ENCODE measurements at places on chromosomes 1 and 21.

GRCh38 chr1:236311040-236311439 lies 29.3 kb upstream of the ERO1B start:
- no peak for DNase-seq

DNA sequence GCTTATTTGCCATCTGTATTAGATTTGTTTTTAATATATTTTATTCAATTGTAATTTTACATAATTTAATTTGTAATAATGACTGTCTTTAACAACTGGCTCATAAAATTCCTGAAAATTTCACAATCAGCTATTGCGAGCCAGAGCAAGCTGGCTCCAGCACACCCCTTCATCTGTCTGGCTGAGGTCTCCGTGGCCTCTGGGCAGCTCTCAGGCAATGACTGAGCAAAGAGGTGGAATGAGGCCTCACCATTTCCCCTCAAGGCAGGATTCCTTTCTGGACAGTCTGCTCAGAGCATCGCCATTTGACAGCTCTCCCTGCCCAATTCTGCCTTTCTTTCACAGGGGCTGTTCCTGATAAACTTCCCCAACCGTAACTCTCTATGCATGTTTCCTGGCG lies 5.8 kb upstream of the KANK4 start:
- no peak for DNase-seq

GRCh38 chr1:65112811-65113210 lies 35.2 kb upstream of the AK4 start:
- no peak for DNase-seq

DNA sequence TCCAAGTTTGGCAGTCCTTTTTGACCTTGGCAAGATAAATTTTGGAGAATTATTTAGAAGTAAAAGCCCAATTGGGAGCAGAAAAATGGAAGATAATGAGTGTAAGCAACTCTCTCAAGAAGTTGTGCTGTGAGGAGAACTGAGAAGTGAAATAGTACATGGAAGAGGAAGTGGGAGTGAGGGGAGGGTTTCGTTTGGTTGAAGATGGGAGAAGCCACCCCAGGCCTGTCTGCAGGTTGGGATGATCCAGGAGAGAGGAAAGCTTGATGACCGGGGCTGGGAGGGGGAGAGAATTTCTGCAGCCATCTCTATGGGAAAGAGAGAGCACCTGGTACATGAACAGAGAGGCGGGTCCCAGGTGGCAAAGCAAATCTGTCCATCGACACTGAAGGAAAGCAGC lies 8.6 kb upstream of the RCAN1 start:
- no peak for DNase-seq

DNA sequence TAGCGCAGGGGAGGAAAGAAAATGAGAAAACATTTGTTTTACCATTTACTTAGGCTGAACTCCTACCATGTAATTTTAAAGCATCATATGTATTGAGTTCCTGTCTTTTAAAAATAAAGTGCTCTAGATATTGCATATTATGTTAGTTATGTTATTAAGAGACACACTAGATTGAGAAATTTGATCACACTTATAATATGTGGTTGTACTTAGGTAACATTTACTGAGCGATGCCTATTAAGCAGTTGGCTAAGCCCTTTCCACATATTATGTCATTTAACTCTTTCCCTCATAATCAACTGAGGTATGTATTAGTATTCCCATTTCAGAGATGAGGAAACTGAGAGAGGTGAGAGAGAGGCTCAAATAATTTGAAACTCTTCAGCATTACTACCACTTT lies 4.5 kb upstream of the LRRC8D start:
- no peak for DNase-seq

GRCh38 chr1:69524015-69524414 lies 43.7 kb upstream of the LRRC7 start:
- DNase-seq = peak; percentile 18

DNA sequence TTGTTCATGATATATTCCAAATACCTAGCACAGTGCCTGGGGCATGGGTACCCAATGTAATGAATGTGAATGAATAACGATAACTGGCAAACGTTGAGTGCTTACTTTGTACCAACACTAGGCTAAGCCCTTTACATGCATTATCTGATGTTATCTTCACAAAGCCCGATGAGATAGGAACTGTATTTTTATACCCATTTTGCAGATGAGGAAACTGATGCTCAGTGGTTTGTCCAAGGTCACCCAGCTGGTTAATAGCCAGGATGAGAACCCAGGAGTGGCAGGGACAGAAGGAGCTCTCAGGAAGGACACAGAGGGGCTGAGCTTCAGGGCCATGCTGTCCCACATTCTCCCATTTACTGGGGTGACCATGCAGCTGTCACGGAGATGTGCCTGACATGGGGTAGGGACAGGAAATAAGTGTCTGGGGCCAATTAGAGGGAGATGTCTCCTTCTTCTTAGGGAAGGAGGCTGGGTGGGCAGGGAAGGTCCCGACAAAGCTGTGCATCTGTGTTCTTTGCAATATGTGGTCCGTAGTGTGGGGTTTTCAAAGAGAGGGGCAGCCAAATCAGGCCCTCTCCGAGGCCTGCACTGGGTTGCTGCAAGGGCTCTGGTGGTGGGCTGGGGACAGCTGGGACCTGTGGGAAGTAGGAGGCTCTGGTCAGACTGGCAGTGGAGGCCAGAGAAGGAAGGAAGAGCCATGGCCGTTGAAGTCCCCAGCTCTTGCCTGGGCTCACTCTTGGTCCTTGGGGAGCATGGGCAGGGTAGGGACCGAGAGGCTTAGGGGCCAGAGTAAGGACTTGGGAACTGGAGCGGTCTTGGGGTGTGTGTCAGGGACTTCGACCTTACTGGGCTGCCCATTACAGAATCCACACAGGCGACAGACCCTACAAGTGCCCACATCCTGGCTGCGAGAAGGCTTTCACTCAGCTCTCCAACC lies 26.6 kb downstream of the A3GALT2 start:
- DNase-seq = no peak

GRCh38 chr1:6490181-6491080 lies 1.0 kb downstream of the PLEKHG5 start:
- DNase-seq = peak; percentile 78

DNA sequence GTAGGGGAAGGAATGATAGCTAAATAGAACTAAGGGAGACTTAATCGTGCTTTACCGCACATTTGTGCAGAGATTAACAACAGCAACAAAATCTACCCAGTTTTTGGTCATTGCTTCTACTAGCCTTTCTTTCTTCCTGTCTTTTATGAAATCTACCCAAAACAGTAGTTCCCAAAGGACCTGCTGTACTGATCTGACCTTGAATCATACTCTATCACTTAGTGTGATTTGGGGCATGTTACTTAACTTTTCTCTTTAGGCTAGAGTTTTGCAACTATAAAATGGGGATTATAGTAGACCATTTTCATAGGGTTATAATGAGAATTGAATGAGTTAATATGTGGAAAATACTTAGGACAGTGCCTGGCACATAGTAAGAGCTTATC lies 30.5 kb upstream of the MACF1 start:
- DNase-seq = no peak

DNA sequence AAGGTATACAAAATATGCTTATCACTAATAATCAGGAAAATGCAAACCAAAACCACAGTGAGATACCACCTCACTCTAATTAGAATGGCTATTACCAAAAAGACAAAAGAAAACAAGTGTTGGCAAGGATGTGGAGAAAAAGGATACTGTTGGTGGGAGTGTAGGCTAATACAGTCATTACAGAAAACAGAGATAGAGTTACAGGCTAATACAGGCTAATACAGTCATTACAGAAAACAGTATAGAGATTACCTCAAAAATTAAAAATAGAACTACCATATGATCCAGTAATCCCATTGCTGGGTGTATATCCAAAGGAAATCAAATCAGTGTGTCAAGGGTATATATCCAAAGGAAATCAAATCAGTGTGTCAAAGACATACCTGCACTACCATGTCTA lies 238.4 kb downstream of the PLPP3 start:
- DNase-seq = no peak

DNA sequence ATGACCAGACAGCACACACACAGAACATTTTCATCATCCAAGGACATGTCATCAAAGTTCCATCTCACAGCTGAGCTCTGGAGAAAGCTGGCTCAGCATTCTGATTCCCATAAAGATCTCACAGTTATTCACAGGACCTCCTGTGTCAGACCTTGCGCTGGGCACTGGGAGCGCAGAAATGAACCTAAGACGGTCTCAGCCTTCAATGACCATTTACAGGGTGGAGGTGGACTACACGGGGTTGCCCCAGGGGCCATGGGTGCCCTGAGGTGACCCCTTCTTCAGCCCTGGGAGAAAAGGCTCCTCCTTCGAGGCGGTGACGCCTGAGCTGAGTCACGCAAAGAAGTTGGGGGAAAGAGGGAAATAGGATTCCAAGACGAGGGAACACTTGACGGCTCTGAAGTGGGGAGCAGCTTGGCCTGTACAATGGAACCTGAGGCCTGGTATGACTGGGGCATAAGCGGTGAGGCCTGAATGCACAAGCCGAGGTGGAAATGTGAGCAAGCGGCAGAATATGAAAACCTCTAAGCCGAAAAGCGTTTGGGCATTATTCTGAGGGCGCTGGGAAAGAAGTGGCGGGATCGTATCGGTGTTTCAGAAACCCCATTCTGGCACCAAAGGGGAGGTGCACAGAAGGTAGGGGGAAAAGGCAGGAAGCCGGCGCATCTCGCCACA lies 797 bp downstream of the CC2D1B start:
- DNase-seq = peak; percentile 72

GRCh38 chr1:227268943-227269342 lies 49.3 kb downstream of the CDC42BPA start:
- DNase-seq = no peak

DNA sequence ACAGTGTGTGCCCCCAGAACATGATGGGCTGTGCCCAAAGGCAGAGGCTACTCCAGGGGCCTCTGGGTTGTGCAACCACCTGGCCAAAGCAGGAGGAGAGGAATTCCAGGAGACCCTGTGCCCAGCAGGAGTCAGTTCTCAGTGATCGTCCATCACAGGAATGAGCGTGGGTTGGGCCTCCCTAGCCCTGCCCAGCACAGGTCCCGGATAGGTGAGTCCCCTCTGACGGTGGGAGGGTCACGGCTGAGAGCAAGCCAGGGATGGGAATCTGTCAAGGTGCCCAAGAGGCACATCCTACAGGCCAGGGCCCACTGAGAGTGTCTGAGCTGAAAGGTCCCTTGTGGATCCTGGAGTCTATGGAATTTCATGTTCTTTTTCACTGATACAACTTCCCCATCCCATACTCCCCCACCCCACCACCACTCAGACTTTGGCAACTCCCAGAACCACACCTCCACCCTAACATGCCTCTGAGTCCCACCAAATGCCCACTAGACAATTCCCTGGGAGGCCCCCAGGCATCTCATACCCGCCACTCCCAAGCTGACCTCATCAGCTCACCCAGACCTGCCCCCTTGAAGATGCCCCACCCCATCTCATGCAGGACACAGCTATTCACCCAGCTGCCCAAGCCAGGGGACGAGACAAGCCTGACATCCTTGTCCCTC lies 3.1 kb downstream of the GJB4 start:
- DNase-seq = peak; percentile 26

DNA sequence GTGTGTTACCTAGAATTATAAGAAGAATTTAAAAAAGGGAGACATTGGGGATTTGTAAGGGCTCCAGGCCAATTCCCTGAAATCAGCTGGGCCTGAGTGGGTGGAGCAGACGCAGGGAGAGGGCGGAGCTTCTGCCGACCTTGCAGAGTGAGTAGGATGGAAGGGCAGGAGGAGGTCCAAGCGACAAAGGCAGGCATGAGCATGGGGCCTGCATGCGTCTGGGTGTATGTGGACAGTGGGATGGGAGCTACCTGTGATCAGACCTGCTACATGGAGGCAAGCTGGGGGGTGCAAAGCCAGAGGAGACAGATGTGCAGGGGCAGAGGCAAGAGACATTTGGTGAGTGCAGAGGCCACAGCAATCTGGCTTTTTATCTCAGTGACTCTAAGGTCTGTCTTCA lies 105.3 kb upstream of the OLIG2 start:
- DNase-seq = no peak
